CD4-positive, alpha-beta T cell treated with Interleukin-15 for 4 hours (primary cell): ENCODE measurements at places on chromosomes 5 and 9.

- no peak for DNase-seq
These were observed 6.7 kb upstream of the TMEM252 start for GRCh38 chr9:68547417-68547816.

DNA sequence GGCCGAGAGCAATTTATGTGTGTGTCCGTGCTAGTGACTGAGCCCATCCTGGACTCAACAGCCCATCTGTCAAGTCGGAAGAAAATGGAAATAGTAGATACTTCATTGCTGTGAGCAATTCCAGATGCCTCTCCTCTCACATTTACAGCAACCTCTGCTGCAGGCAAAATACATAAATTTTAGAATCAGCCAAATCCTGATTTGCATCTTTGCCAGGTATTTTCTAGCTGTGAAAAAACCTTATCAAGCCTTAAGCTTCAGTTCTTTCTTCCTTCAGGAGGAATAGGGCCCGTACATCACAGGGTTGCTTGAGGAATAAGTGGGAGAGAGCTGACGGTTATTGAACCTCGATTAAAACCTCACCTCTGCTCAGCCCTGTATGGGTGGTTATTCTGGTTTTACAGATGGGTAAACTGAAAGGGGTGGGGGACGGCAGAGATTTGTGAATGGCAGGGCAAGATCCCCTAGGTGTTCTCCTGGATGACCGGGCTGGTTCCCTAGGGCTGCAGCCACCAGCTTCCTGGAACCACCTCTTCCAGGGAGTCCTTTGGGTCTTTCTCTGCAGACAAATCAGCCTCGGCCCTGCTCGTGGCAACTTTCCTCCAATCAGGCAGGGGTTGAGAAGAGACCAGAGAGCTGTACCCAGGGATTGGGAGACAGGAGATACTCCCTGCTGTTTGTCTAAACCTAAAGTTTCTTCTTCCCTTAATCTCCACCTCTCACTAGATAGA, 5.3 kb upstream of the MSX2 start:
- DNase-seq: no peak

DNA sequence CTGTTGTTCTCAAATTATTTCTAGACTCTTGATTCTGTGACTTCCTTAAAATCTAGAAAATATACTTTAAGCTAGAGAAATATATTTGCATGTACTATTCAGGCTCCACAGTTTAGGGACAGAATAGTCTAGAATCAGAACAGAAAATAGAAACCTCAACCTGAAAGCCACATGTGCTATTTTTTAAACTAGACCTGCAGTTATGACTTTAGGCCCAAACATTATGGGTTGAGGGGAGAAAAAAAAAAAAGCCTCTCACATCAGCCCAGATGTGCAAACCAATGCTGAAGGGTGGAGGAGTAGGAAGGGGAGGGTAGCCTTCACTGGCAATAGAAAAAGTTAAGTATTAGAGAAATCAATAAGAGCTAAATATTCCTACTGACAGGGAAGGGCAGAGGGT, 35.7 kb downstream of the ELL2 start:
- no peak for DNase-seq

- no peak for DNase-seq
These were observed 904.3 kb upstream of the DMAC1 start for GRCh38 chr9:8703904-8704303.

DNA sequence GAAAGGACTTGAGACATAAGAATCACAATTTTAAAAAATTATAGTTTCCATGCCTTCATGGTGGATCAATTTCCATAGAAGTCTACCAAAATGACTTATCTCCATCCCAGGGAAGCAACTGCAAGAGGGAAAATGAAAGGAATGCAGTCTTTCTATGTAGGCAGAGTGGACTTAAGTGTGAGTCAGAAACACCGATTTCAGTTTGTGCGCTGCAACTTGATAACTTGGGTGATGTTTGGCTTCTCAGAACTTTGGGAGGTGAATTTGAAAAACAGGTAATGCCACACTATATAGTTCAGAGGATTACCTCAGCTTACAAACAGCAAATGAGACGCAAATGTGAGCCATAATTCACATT, 708 bp upstream of the CSNK1G3 start:
- no peak for DNase-seq
